ENCODE measurements at places on chromosomes 3 and 15.

DNA sequence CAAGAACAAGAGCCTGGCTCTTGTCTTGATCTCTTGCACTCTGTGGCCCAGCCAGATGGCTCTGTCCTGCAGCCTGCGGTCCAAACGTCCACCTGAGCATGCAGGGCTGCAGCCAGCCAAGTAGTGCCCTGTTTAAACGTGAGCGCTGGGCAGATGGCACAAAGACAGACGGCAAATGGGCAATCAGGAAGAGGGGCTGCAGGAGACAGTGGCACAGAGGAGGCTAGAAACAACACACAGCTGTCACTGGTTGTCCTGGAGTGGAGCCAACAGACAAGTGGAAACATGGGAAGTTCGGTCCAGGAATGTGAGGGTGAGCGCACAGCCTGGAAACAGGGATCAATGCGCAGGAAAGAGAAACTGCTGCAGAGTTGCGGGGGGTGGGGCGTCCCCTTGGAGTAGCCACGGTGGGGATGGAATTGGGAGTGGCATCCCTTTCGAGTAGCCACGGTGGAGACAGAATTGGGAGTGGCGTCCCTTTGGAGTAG lies 10.7 kb upstream of the ZXDC start:
- DNase-seq, result no peak

DNA sequence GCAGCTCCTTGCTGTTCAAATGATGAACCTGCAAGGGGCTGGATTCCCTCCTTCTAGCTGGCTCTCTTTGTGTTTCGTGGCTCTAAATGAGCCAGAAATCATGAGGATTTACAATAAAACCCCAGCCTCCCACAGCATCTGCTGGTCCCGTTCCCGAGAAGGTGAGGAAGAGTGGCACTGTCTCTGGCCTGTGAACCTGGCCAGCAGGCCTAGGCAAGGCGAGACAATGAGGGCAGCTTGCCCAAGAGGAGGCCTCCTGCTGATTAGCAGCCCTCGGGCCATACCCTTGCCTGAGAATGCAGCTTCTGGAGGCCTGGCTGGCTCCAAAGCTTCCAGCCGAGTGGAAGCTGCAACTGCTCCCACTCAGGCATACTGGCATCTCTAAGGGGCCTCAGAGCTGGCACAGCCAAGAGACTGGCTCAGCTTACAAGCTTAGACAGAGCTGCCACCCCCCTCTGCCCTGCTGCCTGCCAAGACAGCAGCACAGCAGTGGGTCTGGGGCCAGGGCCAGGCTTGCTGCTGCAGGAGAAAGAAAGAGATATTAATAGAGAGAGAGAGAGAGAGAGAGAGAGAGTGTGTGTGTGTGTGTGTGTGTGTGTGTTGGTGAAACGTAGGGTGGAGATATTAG lies 76.5 kb downstream of the HMG20A start:
- peak; percentile 15 for DNase-seq

DNA sequence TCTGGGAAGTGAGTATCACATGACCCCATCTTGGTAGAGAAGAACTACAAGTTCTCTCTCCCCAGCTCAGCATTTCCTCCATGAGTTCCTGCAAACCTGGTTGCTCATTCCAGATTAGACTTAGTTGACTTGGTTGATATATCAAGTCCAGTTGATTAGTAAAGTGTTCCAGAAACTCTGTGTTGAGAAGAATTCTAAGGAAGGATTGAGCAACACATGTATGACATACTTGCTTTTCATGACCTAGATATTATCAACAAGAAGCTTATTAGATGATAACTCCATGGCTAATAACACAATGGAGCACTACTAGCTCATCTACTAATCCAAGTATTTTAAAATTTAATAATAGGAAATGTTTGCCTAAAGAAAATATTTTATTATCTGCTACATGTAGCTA lies 6.4 kb upstream of the EID1 start:
- no peak for DNase-seq

DNA sequence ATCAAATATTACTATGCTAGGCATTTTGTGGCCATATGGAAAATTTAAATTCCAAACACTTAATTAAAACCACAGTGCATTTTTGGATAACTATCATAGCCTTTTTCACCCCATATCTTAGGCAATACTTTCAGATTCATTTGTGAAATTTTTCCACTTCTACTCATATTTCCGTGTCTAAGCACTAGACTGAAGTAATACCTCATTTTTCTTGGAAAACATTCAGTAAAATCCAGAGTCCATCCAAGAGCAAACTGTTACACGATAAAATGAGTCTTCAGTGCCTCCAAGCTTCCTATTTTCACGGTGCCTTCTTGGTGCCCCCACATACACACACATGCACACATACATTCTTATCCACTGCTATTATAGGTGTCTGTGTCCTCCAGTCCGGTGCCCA lies 845.9 kb downstream of the TBL1XR1 start:
- no peak for DNase-seq

DNA sequence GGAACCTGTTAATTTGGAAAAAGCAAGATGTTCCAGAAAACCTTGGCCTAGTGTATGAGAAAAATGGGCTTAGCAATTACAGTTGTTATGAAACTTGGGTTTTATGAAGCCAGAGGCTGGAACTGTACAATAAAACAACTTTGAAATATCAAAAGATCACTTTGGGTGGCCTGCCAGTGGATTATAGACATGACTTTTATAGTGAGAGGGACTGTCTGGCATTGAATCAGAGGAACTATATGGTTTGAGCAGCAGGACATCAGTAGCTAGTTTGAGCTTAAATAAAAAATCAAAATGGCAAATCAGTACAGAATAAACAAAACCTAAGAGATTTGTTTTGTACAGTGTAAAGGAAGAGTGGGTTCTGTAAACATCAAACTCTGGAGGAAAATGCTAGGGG lies 115.0 kb upstream of the PTPRG start:
- no peak for DNase-seq

DNA sequence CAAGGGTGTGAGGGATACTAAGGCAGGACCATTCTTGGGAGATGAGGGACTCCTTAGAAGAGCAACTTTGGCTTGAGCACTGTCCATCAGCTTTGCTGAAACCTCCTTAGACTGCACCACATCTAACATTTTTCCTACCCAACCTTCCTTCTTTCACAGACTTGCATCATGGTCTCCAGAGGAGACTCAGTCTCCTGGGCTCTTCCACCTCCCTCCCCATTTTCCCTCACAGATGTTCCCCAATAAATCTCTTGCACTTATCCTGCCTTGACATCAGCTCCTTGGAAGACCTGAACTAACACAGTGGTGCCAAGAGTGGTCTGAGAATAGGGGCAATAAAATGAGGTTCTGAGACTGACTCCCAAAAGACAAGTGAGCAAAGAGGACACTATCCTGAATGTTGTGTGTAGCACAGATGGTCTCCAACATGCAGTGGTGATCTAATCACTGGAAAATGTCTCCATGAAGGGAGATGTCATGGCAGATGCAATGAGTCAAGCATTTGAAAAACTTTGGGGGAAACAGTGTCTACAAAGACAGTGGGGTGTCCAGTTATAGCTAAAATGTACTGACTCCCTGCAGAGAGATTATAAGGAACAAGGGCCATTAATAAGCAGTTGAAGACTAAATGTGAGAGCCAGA lies 26.0 kb upstream of the BOC start:
- no peak for DNase-seq

DNA sequence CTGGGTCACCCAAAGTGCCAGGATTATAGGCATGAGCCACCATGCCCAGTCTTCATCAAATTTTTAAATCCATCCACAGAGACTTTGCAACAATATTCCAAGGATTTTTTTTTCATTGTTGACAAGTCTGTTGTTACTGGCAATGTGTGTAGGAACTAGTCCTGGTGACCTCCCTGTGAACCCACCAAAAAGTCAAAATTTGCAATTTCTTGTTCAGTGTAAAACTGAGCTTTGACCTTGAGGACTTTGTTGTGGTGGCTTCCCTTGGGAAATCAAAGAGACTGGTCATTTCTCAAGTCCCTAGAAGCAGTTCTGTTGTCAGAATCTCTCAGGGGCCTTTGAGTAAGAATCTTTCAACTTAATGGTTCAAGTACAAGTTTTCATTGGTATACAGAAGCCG lies 36.9 kb upstream of the COL8A1 start:
- no peak for DNase-seq

GRCh38 chr15:70812827-70813364 lies 41.1 kb downstream of the LARP6 start:
- DNase-seq, result no peak

DNA sequence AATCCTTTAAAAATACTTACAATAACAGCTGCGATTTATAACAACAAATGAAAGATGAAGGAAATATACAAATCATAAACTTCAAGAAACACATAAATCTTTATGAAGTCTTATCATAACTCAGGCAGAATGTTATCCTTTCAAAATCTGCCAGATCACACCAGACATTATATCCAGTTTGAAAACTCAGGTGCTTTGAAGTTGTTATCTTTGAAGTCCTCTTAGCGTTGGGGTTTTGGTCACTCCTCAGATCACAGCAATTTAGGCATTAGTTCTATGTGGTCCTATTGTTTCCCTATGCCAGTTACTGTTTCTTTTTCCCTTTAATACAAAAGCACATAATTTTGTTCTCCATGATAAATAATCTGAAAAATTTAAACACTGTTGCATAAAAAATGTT lies 934.6 kb downstream of the EPHA3 start:
- DNase-seq, result no peak

DNA sequence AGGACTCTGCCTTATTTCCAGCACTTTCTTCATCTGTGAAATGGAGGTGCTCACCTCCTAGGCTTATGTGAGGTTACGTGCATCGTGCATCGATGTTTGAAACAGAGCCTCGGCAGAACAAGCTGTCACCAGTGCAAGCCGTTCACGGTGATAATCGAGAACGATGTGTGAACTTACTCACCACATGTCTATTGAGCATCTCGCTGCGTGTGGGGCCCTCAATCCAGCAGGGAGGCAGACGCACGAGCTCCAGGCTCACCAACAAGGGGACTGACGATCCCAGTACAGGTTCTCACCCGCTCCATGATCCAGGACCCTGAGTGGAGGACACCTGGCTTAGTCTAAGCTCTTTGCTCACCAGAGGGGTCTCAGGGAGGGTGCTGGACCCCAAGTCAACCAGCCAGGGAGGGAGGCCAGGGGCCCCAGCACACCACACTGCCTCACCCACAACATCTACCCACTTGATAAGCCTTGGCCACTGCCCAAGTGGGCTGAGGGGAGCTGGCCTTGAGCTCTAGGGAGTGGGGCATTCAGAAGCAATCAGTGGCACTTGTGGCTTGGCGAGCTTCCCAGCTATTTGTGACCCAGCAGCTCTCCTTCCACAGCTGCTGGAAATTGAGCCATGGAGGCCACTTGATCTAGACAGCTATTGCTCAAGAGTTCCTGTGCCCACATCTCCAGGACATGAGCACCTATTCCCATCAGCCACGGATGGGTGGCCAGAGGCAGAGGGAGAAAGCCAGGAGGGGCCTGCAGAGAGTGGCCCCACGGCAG lies 34.4 kb upstream of the SLC6A1 start:
- no peak for DNase-seq

DNA sequence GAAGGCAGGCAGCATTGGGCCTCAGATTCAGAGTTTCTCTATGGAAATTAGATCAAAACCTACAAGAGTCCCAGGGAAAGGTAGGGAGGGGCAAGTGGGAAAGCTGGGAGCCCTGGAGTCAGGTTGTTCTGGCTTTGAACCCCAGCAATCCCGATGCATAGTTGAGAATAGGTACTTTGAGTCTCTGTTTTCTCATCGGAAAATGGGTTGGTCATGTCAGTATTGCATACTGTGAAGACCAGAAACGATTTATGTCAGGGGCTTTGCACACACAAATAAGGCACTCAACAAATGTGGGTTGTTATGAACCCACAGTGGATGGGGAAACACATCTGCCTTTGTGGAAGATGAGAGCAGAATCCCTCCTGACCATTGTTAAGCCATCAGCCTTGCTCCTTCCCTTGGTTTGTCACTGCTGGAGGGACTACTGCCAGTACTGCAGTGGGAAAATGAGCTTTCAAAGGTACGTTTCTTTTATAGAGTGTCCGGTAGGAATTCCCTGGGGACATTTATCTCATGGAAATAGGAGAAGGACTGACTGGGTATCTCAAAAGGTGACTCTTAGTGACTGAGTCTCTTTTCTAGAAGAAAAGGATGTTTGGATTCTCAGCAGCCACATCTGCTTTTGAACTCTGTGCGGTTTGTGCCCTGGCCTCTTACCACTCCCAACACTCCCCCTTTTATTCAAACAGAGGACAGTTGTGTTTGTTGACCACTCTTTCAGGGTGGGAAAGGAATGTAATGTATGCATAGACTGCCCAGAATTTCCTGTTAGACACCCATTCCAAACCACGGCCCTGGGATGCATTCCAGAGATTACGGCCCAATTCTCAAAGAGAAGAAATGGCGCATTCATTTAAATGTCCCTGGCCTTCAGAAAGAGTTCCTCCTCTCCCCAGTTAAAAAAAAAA lies 54.6 kb upstream of the VILL start:
- peak; percentile 86 for DNase-seq

DNA sequence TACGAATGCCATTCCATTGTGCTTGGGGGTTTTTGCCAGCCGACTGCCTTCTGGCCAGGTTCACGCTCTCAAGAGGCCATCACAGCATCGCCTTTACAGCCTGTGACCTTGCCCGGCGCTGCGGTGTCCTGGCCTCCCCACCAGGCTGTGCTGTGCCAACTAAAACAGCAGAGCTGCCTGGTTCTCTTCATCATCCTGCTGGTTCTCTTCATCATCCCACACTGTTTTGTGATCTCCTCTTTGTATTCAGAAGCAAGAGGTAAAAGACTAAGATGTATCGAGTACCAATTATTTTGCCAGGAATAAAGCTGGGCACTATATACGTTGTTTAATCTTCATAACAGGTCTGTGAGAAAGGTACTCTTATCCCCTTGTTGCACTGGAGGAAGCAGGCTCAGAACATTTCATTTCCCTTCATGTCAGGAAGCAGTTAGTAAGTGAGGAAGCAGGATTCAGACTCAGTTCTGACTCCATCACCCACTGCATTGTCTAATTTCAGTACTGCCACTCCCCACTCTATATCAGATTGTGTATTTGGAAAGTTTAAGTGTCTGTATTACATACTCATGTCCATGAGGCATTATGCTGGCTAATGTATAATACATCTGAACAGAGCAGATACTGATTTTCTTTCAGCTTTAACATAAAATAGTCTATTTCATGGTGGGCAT lies 92.7 kb downstream of the LRRC28 start:
- DNase-seq, result no peak

GRCh38 chr3:10907262-10907661 lies 85.3 kb upstream of the SLC6A1 start:
- DNase-seq, result no peak

- DNase-seq, result no peak
Observed at GRCh38 chr15:61138156-61138555, 90.9 kb downstream of the RORA start.

GRCh38 chr3:44518782-44519156 lies 36.2 kb upstream of the ZKSCAN7 start:
- no peak for DNase-seq

DNA sequence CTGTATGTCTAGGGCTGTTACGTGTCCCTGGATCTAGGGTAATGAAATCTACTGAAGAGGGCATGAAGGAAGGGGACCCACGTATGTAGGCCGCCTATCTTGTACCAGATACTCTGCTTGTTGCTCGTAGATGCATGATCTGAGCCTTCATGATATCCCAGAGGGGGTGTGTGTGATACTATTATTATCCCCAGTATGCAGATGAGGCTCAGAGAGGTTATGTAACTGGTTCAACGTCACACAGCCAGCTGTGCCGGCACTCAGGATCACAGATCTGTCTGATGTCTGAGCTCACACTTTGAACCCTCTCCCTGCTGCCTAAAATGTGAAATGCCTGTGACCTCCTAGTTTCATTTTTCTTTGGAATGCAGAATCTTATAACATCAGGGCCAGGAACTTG lies 36.2 kb upstream of the SEC13 start:
- no peak for DNase-seq

GRCh38 chr15:27842526-27842925 lies 256.6 kb downstream of the OCA2 start:
- DNase-seq, result no peak

GRCh38 chr15:82128401-82129148 lies 82.8 kb upstream of the MEX3B start:
- DNase-seq, result no peak
